CD4-positive, alpha-beta T cell treated with Interleukin-1 beta for 1 hour (primary cell): ENCODE measurements at places on chromosomes 16 and 17.

DNA sequence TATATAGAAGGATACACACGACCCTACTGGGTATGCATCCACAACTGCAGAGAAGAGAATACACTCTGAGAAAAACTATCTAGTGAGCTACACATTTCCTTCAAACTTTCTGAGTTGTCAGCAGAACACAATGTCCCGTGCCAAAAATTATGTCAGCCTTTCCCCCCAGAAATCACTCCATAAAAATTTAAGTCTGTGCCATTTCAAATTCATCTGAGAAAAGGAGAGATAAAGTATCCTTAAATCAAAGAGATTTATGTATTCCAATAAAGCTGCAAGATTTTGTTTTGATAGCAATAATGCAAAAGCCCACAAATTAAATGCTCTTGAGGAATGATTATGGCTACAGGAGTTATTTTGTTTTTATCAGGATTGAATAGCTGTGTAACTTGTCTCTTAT is 760.1 kb downstream of the CDH11 start:
- DNase-seq, result no peak

DNA sequence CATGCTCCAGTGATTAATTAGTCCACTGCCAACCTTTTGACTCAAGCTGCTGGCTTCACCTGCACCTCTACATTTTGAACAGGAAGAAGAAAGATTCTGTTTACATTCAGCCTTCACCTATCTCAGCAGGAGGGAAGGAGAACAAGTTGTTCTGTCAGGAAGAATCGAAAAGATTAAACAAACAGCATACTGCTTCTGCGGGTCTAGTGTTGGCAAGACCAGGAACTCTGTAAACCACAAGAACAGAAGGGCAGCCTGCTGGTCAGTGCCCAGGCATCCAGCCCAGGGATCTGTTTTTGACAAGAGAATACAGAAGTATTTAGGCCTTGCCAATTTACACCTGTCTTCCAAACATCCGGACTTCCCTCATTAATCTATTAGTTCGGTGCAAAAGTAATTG is 189.7 kb downstream of the CHD9NB start:
- DNase-seq, result no peak

- no peak for DNase-seq
Observed at GRCh38 chr16:10107081-10107480, 75.1 kb downstream of the GRIN2A start.

GRCh38 chr17:55334285-55334684 is 69.5 kb downstream of the HLF start:
- DNase-seq, result no peak

DNA sequence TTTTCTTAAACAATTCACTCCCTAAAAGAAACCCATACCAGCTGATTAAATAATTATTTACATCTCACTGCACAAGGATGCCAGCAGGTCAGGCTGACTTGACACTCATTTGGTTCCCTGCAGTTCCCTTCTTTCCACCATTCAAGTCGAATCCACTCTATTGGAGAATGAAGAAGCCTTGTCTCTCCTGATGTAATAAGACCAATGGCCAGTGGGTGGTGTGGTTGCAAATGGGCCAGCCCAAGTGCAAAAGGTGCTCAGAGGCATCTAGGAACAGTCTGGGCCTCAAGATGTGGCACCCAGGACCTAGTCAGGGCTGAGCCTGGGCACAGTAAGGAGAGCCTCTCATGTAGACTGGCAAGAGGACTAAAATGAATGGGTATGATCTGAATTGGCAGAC is 9.3 kb downstream of the C16orf78 start:
- DNase-seq, result no peak

DNA sequence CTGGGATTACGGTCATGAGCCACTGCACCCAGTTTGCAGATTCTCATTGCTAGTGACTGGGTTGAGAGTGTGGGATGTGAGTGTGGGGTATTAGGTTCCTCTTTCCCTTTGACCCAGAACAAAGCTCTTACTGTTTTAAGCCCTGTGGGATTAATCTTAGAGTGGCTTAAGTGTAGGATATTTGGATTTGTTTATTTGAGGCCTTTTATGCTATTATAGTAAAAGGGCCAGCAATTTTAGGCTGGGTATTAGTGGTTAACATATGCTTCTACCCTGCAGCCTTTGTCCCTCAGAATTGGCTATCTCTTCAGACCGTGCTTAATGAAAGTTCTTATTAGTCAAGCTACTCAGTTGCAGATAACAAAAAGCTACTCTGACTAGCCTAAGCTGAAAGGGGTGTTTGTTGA is 3.2 kb downstream of the SGF29 start:
- no peak for DNase-seq

DNA sequence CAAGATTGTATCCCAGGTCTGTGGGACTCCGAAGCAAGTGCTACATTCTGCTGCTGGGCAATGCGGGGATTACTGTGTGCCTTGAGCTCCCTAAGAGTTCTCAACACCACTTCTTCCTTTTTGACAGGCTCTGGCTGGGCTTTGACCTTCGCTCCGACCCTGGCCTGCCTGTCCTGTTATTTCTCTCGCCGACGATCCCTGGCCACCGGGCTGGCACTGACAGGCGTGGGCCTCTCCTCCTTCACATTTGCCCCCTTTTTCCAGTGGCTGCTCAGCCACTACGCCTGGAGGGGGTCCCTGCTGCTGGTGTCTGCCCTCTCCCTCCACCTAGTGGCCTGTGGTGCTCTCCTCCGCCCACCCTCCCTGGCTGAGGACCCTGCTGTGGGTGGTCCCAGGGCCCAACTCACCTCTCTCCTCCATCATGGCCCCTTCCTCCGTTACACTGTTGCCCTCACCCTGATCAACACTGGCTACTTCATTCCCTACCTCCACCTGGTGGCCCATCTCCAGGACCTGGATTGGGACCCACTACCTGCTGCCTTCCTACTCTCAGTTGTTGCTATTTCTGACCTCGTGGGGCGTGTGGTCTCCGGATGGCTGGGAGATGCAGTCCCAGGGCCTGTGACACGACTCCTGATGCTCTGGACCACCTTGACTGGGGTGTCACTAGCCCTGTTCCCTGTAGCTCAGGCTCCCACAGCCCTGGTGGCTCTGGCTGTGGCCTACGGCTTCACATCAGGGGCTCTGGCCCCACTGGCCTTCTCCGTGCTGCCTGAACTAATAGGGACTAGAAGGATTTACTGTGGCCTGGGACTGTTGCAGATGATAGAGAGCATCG is 2.4 kb downstream of the SLC16A13 start:
- DNase-seq, result no peak

DNA sequence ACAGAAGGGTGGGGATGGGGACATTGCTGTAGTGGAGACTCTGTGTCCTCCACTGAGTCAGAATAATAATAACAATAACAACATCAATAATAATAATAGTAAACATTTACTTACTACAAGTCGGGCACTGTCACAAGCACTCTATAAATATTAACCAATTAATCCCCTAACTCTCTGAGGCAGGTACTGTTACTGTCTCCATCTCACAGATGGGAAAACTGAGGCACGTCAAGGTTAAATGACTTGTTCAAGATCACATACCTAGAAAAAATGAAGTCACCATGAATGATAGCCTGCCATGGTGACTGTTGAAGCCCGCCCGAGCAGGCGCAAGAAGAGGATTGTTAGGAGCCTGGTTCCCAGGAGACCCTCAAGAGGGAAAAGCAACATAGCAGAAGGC is 10.2 kb downstream of the PRR29 start:
- DNase-seq, result no peak

GRCh38 chr17:7478276-7479212 is 887 bp downstream of the ZBTB4 start:
- DNase-seq, result peak; percentile 83

DNA sequence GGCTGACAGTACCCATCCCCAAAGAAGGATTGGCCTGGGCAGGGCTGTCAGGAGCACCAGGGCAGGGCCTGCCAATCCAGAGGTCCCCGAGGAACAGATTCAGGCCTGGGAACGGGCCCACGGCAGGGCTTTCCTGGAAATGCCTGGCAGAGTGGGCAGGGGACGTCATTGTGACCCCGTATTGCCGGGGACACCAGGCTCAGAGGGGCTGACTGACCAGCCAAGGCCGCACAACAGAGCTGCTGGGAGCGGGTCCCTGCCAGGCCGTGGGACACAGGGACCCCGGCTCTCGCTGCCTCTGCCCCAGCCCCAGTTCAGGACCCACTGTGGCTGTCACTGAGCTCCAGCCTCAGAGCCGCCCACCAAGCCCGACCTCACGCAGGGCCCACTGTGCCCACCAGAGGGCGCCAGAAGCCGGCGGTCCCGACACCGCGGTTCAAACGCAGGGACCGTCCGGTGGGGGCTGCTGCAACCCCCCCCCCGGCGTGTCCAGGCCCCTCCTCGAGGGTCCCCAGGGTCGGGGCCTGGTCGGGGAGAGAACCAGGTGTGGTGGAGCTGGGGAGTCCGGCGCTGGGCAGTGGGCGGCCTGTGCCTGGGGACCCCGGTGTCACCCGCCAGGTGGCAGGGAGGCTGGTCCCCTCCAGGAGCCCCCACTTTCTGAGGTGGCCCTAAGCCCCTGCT is 15.2 kb upstream of the SSTR5 start:
- peak; percentile 57 for DNase-seq

DNA sequence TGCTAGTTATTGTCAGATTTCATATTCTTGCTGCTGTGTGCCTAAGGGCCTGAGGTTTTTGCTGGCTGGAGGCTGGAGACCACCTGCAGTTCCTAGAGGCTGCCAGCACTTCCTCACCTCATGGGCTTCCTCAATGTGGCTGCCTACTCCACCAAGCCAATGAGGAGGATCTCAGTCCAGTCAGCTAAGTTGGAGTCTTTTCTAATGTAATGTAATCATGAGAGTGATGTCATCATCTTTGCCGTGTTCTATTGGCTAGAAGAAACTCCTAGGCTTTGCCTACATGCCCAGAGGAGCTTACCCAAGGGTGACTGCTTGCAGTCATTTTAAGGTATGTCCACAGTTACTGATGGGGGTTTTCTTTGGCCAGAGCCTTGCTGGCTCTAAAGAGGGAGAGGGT is 53.0 kb downstream of the SOCS3 start:
- DNase-seq, result no peak

GRCh38 chr16:75495076-75495674 is at the start of gene CHST6:
Gene CHST6, minus strand, starts transcription at chr16:75495441. Its CDS starts 15,613 bp downstream, at chr16:75479828.
- peak; percentile 31 for DNase-seq

DNA sequence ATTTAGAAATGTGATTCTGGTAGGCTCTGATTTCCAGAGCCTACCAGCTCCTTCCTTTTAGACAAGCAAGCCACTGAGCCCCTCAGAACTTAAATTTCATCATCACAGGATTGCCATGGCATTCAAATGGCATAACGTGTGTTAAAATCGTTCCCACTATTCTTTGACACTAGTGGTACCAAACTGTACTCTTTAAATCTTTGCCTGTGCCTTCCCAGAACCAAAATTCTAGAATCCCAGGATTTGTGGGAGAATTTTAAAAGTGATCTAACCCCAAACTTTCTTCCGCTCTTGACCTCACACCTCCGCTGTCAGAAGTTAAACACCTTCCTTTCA is 287 bp upstream of the INTS2 start:
- no peak for DNase-seq

- DNase-seq, result no peak
Observed at GRCh38 chr17:63479495-63480184, 2.8 kb downstream of the ACE start.
